ENCODE measurements at places on chromosomes 6 and 20. TPM values are rescaled to one million over a fixed set of nuclear protein-coding genes. Genes with fewer than 3 reads are reported as not detected.
A peak's percentile ranks its signal among the peaks of the same experiment; 100 is the strongest.

- DNase-seq = no peak
These were observed 92.1 kb upstream of the NEDD9 start for GRCh38 chr6:11324453-11325015.

DNA sequence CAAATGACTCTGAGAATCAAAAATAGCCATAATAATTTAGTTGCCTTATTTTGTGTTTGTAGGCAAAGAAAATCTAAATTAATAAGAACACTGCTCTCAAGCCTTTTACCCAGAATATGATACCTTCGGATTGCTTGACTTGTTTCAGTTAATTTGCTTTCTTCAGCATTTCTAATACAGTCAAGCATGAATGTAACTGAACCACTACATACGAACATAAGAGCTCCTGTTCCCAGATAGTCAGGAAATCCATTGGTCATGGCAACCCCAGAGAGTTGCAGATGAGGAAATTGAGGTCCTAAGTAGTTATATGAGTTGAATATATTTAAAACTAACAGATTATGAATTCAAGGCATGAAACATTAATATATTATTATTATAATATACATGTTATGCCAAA, 2.9 kb downstream of the FRK start:
- no peak for DNase-seq

DNA sequence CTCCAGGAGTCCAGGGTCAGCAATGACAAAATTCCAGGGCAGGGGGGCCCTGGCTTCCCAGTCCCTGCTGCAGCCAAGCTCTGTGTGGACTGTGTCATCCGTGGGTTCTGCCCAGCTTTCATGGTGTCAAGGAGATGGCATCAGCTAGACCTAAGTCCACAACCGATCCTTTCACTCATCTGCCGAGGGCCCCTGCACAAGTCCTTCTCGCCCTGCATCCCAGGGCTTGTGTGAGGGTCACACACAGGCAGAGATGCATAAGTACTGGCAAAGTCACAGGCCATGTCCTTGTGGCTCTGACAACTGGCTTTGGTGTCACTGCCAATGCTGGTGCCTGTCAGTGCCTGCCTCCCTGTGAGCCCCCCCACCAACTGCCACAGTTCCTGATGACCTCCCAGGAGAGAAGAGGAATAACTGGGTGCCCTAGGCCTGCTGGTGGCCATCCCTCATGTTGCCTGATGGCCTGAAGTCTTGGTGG, 181.4 kb upstream of the CST7 start:
- no peak for DNase-seq

- no peak for DNase-seq
These were observed 6.1 kb upstream of the ZMYND8 start for GRCh38 chr20:47362361-47363219.

GRCh38 chr20:2086980-2087377, 14.6 kb upstream of the STK35 start:
- no peak for DNase-seq

- DNase-seq = peak; percentile 26
These were observed 207.0 kb downstream of the ANKRD60 start for GRCh38 chr20:58021481-58021880.

DNA sequence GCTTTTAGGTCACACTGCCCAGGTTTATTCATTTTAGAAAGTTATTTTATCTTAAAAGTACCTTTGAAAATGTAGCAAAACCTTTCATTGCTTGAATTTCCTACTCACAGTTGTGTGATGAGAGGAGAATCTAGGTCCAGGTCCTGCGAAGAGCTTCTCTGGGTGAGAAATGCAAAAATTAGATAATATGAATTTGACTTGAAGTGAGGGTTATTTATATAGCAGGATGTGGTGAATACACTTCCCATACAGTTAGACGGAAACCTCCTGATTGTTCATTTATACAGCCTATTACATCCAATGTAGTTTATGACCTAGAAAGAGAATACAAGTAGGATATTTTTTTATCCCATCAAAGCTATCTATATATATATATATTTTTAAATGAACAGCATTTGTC, 30.5 kb downstream of the CDKAL1 start:
- DNase-seq = no peak

Gene OPRL1
- 0.81 TPM for total RNA-seq

Data from A172 (cell line).